ENCODE measurements at places on chromosomes 13 and 19.

GRCh38 chr19:30634996-30635975 is 263.1 kb downstream of the ZNF536 start:
- no peak for DNase-seq

GRCh38 chr13:112248862-112249592 is 127.1 kb upstream of the SPACA7 start:
- no peak for DNase-seq

GRCh38 chr13:113596321-113597200 is 12.0 kb downstream of the TFDP1 start:
- no peak for DNase-seq

GRCh38 chr13:98411617-98412265 is 165.2 kb downstream of the STK24 start:
- DNase-seq, result no peak

DNA sequence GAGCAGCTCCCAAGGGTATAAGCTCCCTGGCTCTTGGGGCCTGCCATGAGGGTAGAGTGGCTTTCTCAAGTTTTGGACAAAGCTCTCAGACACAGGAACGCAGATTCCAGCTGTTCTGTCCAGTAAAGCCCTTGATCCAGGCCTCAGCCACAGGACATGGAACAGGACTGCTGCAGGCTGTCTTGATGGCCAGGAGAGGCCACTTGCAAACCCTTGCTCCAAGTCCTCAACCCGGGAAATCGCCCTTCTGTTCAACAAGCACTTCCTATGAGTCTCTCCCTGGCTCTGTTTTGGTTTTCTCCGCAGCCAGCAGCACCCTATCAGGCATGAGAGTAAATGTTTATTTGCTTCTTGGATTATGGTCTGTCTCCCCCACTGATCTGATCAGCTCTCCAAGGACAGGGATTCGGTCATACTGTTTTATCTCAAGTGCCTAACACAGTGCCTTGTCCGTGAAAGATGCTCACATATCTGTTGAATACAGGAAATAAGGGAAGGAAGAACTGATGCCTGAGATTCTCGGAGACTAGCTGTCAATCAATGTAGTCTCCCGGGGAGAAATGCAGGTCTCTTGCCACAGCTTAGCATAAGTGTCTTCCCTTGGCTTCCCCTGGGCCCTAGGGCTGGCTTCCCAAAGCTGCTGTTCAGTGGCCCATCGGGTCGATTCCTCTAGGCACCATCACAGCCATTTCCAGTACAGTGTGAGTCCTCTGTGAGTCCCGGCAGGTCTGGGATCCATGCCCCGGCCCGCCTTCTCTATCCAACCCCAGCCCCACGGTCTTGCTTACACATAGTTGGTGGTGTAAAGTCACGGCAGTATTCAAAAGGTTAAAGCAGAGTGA is 90.8 kb downstream of the TSHZ3 start:
- DNase-seq, result no peak

GRCh38 chr13:34657716-34658115 is 284.4 kb upstream of the NBEA start:
- DNase-seq, result no peak

DNA sequence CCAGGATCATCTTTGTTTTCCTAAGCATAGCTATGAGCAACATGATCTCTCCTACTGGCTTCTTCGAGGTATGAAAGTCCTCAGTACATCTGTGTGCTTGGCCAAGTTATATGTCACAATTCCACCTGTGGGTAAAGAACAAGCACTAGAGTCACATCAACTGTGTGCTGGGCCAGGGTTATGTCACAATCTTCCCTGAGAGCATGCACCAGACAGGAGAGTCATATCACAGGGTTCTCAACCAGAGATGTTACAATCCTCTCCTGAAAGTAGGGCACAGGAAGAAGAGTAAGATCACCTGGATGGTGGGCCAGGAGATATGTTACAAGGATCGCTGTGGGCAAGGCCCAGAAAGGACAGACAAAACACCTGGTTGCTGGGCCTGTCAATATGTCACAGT is 143.7 kb downstream of the ZNF675 start:
- no peak for DNase-seq

DNA sequence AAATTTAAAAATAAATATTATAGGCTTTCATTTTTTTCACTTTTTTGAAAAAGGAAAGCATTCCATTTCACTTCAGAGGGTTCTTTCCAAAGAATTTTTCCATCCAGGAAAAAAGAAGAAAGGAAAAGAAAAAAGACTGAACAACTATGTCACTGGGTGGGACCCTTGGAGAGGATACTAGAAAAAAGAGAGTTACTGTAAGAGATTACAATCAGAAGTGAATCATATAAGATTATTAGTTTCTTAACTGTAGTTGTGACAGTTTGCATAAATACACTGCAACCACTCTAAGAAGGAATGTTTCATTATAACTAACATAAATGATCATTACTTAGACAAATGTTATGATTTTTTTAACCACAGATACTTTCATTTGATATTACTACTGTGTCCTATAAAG is 87.8 kb downstream of the KLF12 start:
- DNase-seq, result no peak

DNA sequence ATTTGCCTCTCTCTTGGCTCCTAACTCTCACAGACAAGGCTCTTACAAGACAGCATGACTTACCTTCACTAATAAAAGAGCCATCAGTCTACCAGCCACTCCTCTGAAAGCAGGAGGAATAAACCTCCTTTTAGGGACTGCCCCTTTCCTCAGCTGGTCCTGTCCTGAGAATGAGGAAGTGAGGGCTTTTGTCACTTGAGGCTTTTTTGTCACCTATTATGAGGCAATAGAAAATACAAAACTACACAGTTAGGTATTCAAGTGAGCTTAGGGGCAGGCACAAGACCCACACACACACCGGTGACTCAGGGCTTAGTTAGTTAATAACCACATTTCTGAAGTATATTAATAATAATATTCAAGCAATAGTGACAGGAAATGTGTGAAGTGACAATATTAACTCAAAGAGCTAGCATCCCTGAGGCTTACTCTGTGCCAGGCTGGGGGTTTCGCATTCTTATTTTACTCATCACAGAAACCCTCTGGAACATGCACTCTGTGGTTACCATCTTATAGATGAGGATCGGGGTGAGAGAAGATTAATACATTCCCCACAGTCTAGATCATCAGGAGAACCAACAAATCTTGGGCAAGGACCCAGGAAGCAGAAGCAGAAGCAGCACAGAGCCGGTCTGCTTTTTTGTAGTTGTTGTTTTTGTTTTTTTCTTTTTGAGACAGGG is 379.9 kb downstream of the LIG4 start:
- DNase-seq, result no peak

DNA sequence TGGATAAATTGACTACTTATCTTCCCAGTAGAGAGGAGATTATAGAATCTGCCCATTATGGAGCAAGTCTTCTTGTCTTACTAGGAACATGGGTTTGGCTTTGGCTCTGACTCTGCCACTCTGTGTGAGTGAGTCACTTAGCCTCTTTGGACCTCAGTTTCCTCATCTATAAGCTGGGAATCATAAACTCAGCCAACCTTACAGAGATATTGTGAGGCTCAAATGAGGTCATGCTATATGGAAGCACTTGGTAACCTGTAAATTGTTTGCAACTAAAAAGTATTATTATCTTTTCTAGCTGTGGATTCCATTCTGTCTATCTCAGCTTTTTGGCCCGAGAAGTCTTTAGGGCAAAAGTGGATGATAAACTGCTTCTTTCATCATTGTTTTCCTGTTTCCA is 186.8 kb upstream of the TSC22D1 start:
- no peak for DNase-seq

GRCh38 chr19:21693399-21693798 is 74.0 kb downstream of the ZNF100 start:
- no peak for DNase-seq

GRCh38 chr19:23917856-23918255 is 3.2 kb downstream of the ZNF726 start:
- no peak for DNase-seq

DNA sequence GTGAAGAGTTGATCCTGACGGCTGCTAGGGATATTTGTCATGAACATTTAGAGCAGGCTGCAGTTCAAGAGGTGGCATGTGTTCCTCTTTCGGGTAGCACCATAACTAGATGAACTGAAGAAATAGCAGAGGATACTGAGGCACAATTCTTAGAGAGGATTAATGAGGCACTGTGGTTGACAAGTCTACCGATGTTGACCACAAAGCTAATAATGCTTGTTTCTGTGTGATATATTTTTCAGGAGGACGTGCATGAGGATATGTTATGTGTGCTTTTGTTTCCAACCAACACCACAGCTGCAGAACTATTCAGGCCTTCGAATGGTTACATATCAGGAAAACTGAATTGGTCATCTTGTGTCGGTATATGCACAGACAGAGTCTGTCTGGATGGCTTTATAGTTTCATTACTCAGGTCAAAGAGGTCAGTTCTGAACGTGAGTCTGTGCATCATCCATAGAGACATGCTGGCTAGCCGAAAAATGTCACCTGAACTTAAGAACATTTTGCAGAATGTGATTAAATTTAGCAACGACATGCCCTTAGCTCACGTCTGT is 210.1 kb upstream of the IRS2 start:
- no peak for DNase-seq

DNA sequence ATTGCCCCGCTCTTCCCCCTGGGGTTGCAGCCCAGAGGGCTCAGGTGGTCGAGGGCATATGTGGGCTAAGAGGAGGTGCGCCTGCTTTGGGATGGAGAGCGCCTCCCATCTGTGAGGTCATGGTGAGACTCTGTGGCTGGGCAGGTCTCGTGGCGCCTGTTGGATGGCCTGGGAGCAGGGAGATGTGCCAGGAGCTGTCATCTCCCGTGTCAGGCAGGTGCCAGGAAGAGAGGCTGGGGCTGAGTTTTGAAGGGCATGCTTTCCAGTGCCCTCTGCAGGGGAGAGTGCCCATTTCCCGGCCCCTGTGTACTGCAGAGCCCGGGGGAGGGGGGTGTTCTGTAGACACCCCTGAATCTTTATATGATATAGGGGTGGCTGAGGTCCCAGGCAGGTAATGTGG is 2.8 kb downstream of the WTIP start:
- DNase-seq, result no peak

DNA sequence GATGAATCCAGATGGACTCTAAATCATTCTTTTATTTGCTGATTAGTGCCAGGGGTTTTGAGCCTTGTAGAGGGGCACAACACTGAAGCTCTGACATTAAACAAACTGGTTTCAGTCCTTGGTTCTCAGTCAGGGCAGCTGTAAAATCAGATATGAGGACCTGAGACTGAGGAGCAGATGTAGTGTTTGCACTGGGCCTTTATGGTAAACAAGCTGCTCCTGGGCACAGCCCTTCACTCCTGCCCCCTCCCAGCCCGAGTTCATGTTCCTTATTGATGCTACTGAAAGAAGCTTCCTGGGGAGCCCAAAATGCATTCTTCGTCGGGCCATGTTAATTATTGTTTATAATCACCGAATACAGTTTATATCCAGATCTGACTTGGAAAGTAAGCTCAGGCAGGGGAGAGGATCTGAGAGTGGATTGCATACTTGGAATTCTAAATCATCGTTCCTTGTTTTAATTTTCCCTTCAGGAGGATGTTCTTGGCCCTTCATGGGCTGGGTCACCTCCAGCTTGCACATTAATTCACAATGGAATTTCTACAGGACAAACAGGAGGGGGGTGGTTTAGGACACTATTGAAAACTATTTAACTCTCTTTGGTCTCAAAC is 213.5 kb downstream of the FGF9 start:
- DNase-seq, result no peak

GRCh38 chr13:50200988-50201387 is 185.7 kb downstream of the KCNRG start:
- DNase-seq, result no peak

GRCh38 chr13:111494641-111495040 is 174.2 kb downstream of the TEX29 start:
- DNase-seq, result no peak

GRCh38 chr19:35346193-35347052 is 1.3 kb upstream of the FFAR1 start:
- DNase-seq, result peak; percentile 61

DNA sequence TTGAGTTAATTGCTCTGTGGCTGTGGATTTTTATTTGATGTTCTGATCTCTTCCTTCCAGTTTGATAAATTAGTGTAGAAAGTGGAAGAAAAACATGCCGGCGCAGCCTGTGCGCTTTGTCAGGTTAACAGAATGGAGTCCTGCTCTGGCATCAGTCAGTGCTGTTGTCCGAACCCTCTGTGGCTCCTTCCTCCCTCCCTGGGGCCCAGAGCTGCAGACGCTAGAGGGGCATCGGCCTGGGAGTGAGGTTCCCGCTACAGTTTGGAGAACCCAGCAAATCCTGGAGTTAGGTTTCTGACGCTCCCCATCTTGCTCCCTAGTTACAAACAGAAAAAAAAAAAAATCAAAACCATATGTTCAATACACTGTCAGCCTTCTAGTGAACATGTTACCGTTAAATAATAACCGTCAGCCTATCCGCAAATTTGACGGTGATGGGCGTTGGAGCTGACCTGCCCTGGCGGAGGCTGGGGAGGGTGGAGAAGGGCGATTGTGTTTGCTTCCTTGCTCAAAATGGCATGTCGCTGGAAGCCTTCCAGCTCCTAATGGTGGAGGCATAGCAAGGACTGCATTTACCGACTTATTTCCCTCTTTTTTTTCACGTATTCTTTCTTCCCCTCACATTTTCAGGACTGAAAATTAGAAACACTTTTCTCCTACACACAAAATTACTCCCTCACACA is 13.6 kb downstream of the MBNL2 start:
- DNase-seq, result no peak

GRCh38 chr13:102091231-102091630 is 310.6 kb downstream of the FGF14 start:
- DNase-seq, result no peak

GRCh38 chr13:87302931-87303330 is 368.2 kb upstream of the SLITRK5 start:
- DNase-seq, result no peak

DNA sequence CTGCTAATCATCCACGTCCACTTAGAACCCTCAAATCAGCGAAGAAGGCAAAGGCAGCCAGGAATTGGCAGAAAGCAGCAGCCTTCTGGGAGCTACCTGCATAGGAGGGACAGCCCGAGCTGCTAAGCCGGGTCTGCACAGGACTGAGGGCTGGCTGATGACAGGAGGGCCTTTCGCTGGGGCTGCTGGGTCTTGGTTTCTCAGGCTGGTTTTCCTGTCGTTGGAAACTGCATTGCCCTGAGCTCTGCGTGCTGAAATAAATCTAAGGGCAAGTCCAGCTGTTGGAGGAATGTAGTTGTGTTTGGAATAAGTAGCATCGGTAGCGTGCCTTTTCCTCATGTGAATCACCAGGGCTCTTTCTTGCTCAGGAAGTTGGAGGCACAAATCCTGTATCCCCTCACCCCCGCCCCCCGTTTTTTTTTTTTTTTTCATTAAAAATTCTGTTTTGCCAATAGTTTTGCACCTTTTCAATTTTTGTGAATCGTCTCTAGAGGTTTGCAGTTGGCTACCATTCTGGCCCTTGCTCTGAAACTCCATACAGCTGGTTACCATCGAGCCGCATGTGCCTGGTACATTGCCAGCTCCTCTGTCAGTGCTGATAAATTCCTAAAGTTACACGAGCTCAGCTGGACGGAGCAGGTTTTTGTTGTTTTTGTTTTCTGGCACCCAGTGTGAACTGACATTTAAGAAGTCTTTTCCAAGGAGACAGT is 193.9 kb upstream of the RNF113B start:
- no peak for DNase-seq

DNA sequence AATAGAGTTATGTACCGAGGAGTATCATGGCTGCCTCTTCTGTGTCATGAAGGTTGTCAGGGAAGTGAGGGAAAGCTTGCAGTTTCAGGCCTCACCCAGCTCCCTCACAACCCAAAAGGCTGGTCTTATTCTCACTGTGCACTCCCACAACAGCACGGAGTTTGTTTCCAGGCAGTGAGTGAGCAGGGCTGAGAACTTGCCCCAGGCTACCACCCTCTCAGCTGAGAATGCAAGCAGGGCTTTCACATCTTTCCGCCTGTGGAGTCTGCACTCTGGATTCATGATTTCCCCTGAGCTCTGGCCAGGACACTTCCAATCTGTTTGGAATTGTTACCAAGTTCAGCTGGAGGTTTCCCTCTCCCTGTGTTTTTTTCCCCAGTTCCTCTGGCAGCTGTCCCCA is 2284.7 kb upstream of the PCDH20 start:
- no peak for DNase-seq

Data from GM12891 (cell line).